ENCODE measurements at places on chromosomes 2 and 18.

DNA sequence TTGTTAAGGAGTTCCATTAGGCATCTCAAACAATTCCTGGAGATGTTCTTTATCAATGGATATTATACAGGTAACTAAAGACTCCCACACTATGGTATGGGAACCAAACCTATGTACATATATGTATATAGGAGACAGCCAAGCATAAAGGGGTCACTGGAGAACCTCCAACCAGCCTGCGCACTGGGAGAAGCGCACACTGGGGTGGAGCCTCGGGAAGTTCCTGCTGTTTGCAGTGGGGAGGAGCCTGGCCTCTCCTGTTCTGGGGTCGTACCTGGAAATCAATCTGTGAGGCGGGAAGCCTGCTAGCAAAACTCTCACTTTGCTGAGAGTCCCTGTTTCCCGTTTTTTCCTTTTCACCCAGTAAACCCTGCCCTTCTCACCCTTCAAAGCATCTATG lies 83.1 kb upstream of the CREB1 start:
- DNase-seq, result no peak

DNA sequence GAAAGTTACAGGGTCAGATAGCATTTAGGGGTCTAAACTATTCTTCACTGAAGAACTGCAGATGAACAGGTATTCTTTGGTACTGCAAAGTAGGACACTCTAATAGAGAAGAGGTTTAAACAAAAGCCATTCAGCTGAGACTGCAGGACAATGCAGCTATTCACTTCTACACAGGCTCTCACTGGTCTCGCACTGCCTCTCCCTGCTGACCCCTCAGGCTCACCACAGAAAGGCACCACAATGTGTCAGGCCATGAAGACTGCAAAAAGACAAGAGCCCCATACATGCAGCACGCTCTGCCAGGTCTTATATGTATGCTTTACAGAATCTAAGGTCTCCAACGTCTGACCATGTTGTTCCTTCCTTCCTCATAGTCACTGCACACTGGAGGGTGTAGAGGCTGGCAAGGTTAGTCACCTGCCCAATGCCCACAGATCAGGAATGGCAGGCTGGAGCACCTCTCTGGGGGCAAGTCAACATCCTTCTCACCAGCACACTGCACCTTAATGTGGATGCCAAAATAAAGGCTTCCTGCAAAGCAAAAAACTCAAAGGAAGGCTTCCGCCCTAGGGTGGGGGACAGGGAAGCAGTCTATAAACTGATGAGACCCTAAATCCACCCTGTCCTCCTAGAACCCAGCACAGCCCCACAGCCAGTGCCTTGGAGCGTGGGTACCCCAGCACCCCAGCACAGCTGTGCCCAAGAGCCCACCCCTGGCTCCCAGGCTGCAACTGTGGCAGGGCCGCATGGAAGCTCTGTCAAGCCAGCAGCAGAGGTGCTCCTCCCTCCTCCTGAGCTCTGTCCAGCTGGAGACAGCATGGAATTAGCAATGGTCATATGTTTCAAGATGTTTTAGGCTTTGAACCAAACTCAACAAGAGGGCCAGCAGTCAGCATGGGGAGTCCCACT lies 10.7 kb upstream of the RNU4ATAC start:
- DNase-seq, result no peak

- DNase-seq, result no peak
These were observed 33.2 kb upstream of the GRHL1 start for GRCh38 chr2:9918275-9918674.

DNA sequence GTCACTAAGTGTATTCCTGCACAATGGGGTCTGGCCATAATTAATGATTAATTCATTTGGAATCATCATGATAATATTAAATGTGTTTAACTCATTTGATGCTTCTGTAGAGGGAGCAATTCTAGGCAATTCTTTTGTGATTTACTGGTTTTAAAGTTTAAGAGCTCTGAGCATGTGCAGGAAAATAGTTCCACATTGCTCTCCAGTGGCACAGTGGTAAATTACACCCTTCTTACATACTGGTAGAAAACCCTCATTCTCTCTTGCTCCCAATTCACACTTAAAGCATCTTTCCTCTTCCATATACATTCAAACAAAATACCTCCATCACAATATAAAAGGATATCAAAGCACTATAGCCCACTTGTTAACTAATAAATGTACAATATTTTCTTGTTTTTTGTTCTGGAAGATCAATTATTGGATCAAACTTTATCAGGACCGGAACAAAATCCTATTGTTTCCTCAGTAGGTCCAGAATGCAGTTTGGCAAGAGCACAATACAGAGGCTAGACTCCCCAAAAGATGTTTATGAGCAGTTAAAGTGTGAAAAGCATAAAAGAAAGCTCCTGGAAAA lies 844.3 kb downstream of the MBD2 start:
- no peak for DNase-seq

DNA sequence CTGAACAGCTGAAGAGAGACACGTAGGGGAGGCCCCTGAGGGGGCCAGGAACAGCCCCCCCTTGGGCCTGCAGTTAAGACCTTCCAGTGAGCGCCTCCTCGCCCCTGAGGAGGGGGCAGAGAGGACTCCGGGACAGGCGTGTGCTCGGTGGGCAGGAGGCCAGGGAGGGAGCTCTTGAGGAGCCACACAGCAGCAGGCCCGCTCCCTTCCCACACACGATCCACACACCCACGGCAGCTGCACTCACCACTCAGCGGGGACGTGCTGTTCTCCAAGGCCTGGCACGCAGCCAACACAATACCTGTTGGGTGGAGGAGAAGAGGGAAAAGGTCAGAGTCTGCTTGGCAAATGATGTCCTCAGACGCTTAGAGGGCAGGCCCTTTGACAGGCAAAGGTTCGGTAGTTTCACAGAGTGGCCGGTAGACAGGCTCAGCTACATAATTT lies 39.0 kb downstream of the TGFA start:
- no peak for DNase-seq

GRCh38 chr2:132999421-132999820 lies 329.4 kb upstream of the LYPD1 start:
- no peak for DNase-seq

DNA sequence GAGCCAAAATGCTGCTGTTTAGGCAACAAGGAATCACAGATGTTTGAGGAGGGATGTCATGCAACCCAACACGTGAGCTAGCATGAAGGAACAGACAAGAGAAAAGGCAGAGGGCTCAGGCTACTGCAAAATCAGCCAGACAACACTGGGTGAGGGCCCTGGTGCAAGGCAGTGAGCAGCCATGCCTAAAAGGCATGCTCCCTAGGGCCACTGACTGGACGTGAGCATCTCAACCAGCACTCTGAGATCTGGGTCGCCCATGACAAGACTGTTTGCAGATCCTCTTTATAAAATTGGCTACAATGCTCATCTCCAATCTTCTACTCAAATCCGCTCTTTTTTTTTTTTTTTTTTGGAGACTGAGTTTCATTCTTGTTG lies 49.1 kb downstream of the KIAA2012 start:
- no peak for DNase-seq

DNA sequence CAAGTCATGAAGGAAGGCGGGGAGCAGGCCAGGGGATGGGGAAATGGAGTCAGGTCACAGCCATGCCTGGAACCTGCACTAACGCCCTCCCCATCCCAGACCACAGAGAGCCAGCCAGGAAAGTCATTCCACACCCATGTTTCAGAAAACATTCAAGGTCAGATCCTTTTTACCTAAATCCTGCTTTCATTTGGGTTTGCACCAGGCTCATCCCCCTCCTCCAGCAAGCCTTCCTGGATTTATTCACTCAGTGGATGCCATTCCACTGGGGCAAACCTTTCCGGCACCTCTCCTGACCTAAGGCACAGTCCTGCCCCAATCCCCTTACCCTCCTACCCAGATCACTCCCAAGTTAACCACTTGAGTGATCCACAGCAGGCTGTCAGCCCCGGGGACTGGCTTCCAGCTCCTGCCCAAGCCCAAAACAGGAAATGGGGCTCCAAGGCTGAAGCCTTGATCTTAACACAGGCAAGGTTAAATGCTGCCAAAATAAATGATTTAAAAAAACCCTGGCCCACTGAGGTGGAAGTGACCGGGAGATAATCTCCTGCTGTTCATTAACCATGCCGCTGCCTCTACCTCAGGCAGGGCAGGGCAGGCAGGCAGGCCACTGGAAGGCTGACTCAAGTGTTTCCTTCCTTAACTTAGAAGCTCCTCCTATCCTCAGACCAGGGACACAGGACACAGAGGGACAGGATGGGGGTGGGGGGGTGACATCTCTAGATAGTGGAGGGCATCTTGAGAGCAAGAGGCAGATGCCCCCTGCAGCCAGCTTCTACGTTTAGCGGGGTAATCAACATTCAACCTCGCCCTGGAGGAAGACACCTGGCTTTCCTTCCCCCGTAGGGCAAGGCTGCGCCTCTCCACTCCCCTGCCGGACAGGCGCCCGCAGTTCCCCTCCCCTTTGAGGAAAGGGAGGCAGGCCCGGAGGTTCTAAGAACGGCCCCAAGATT lies 1.4 kb downstream of the RAB11FIP5 start:
- no peak for DNase-seq

GRCh38 chr2:163401481-163401880 lies 334.3 kb downstream of the FIGN start:
- no peak for DNase-seq

GRCh38 chr2:58266211-58266610 lies 25.1 kb upstream of the FANCL start:
- DNase-seq, result no peak

- DNase-seq, result no peak
These were observed 68.4 kb downstream of the TRAPPC12 start for GRCh38 chr2:3447789-3448317.

DNA sequence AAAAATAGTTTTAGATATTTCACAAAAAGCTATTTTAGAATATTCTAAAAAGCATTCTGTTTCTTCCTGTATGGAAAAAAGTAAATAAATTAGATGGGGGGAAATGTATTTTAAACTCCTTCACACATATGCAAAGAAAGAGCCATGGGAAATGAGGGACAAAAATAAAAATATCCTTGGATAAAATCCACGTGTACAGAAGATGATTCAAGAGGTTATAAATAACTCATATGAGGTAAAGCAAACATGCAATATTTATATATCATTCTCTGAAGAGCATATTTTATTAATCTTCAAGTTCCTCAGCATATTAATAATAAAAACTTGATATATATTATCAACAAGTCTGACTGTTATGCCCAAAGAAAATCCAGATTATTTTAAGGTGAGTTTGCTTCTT lies 8.8 kb upstream of the GFPT1 start:
- DNase-seq, result no peak

GRCh38 chr18:29855637-29856036 lies 1186.9 kb downstream of the DSC3 start:
- DNase-seq, result no peak

GRCh38 chr2:76721226-76721625 lies 801.0 kb downstream of the LRRTM4 start:
- DNase-seq, result no peak

- DNase-seq, result no peak
These were observed 32.4 kb downstream of the ORC2 start for GRCh38 chr2:200930947-200931626.

GRCh38 chr2:20942646-20943125 lies 101.2 kb downstream of the APOB start:
- DNase-seq, result no peak

- no peak for DNase-seq
These were observed 200.5 kb upstream of the GULP1 start for GRCh38 chr2:188091220-188091619.

Data from stimulated activated CD8-positive, alpha-beta memory T cell treated with anti-CD3 and anti-CD28 coated beads, Interleukin-4, amount 100 ng/mL, for 1 hour (primary cell).